ENCODE measurements at places on chromosomes 1 and 21. TPM values are rescaled to one million over a fixed set of nuclear protein-coding genes. Genes with fewer than 3 reads are reported as not detected.
A peak's percentile ranks its signal among the peaks of the same experiment; 100 is the strongest.

GRCh38 chr21:29710498-29710897, 229.3 kb downstream of the GRIK1 start:
- H3K4me1 ChIP-seq, result no peaks in the 10 kb centered on the region
- H3K36me3 ChIP-seq, result no peaks in the 10 kb centered on the region
- H3K27ac ChIP-seq, result no peak overlapping the region
- DNase-seq, result no peak
- H3K27me3 ChIP-seq, result peaks cover 7% of the 10 kb centered on the region

Gene CFAP57
- total RNA-seq, result 0.36 TPM

Gene PAQR6
- 10.4 TPM for total RNA-seq

GRCh38 chr1:99590578-99591209, 55.2 kb upstream of the PALMD start:
- no peak overlapping the region for H3K4me3 ChIP-seq
- DNase-seq, result no peak
- peaks cover 7% of the 10 kb centered on the region for H3K27me3 ChIP-seq
- H3K27ac ChIP-seq, result no peak overlapping the region
- no peaks in the 10 kb centered on the region for H3K4me1 ChIP-seq

DNA sequence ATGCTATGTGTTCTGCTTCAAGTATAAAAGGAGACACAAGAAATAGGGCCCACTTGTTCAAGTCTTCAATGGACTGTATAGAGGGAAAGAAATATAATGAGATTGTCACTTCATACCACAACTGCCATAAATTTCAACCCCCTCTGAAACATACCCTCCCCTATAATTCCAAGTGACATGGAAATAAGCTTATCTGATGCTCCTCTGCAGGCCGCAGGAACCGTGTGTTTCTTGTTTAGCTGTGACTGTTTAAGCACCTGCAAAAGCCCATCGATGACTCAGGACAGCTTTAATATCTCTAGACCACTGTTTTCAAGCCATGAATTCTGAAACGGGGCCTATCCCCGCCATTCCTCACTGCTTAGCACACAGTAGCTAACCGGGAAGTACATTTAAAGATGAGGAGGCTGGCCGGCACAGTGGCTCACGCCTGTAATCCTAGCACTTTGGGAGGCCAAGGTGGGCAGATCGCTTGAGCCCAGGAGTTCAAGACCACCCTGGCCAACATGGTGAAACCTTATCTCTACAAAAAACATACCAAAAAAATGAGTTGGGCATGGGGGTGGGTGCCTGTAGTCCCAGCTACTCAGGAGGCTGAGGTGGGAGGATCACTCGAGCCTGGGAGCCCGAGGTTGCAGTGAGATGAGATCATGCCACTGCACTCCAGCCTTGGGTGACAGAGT, 4.2 kb downstream of the HLCS start:
- H3K27ac ChIP-seq, result no peak overlapping the region
- peaks cover 6% of the 10 kb centered on the region for H3K36me3 ChIP-seq
- no peak for DNase-seq
- no peak overlapping the region for H3K4me3 ChIP-seq
- peaks cover 15% of the 10 kb centered on the region for H3K4me1 ChIP-seq

GRCh38 chr1:26602378-26602959, 72.9 kb downstream of the RPS6KA1 start:
- H3K27ac ChIP-seq, result no peak overlapping the region
- H3K36me3 ChIP-seq, result no peaks in the 10 kb centered on the region
- peak; percentile 62 for DNase-seq
- peaks cover 21% of the 10 kb centered on the region for H3K4me1 ChIP-seq
- H3K27me3 ChIP-seq, result no peaks in the 10 kb centered on the region
- no peak overlapping the region for H3K4me3 ChIP-seq

DNA sequence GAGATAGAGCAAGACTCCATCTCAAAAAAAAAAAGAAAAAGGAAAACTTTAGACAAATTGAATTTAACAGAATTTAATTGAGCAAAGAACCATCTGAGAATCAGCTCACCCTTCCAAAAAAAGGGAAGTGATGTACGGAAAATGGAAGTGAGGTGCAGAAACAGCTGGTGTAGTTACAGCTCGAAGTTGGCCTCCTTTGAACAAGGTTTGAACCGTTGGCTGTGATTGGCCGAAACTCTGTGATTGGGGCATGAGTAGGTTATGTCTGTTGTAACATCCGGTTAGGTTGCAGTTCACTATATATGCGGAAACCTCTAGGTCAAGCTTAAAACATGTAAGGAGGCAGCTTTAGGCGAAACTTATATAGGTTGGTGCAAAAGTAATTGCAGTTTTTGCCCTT, 97.9 kb upstream of the KIF26B start:
- H3K27ac ChIP-seq, result no peak overlapping the region
- H3K4me1 ChIP-seq, result peaks cover 12% of the 10 kb centered on the region
- no peak for DNase-seq
- no peaks in the 10 kb centered on the region for H3K36me3 ChIP-seq

- H3K27ac ChIP-seq, result peak overlapping the region; percentile 8
- H3K36me3 ChIP-seq, result peaks cover 9% of the 10 kb centered on the region
- peaks cover 9% of the 10 kb centered on the region for H3K4me1 ChIP-seq
- no peaks in the 10 kb centered on the region for H3K27me3 ChIP-seq
- H3K4me3 ChIP-seq, result no peak overlapping the region
- DNase-seq, result no peak
Measured at GRCh38 chr1:151881479-151881878, 27.8 kb downstream of the THEM4 start.

DNA sequence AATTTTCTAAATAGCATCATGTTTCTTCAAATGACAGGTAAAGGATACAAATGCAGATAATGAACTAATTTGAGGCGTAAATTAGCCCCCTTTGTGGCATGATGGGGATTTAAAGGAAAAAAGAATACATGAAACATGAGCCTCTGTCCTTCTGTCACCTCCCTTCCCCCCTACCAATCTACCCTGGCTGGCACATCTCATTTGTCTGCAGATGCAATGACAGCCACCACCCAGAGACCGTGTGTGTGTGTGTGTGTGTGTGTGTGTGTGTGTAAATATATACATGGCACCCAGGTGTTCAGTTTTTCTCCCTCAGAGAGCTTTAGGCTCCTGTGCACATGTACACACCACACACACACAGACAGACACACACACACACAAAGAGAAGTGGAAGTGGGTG, 451.1 kb downstream of the RWDD3 start:
- H3K4me3 ChIP-seq, result no peak overlapping the region
- no peaks in the 10 kb centered on the region for H3K4me1 ChIP-seq
- no peaks in the 10 kb centered on the region for H3K27me3 ChIP-seq
- peaks cover under 1% of the 10 kb centered on the region for H3K36me3 ChIP-seq
- no peak for DNase-seq

Gene LENEP
- total RNA-seq, result 2.3 TPM

DNA sequence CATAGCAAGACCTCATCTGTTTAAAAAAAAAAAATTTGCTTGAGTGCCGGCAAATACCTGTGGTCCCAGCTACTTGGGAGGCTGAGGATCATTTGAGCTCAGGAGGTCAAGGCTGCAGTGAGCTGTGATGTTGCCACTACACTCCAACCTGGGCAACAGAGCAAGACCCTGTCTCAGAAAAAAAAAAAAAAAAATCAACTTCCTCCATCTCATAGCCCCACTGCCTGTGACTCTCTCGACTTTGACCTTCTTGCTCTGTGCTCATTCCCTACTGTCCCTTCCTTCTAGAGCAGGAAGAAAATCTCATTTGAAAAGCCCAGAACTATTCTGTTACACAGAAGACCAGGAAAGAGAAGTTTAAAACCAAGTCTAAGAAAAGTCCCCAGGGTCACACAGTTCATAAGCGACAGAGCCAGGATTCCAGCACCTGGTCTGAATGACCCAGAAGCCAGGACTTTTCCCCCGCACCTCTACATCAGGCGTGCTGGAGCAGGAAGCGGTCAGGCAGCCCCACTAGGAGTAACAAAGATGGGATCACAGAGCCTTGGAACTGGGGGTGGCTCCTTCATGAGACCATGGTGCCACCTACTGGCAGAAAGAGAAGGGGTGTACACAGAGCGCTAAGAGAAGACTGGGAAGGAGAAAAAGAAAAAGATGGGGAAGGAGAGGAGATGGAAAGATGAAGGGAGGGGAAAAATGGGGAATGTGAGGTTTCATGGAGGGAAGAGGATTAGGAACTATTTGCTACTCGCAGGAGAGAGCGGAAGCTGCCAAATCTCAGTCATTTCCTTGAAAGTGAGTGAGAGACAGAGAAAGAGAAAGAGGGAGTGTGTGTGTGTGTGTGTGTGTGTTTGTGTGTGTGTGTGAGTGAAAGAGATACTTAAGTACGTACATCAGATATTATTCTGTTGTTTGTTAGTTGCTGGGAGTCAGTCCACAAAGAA, 3.1 kb upstream of the P3R3URF start:
- no peaks in the 10 kb centered on the region for H3K36me3 ChIP-seq
- H3K27me3 ChIP-seq, result no peaks in the 10 kb centered on the region
- DNase-seq, result peak; percentile 71
- H3K27ac ChIP-seq, result no peak overlapping the region

- H3K4me3 ChIP-seq, result no peak overlapping the region
- H3K36me3 ChIP-seq, result no peaks in the 10 kb centered on the region
- H3K4me1 ChIP-seq, result no peaks in the 10 kb centered on the region
- H3K27me3 ChIP-seq, result peaks cover 6% of the 10 kb centered on the region
Measured at GRCh38 chr1:99661780-99662179, 15.9 kb downstream of the PALMD start.

- no peak overlapping the region for H3K4me3 ChIP-seq
- no peak for DNase-seq
- H3K27me3 ChIP-seq, result no peaks in the 10 kb centered on the region
- no peaks in the 10 kb centered on the region for H3K36me3 ChIP-seq
- no peaks in the 10 kb centered on the region for H3K4me1 ChIP-seq
- no peak overlapping the region for H3K27ac ChIP-seq
Measured at GRCh38 chr1:225768662-225769426, 8.8 kb upstream of the SRP9 start.

DNA sequence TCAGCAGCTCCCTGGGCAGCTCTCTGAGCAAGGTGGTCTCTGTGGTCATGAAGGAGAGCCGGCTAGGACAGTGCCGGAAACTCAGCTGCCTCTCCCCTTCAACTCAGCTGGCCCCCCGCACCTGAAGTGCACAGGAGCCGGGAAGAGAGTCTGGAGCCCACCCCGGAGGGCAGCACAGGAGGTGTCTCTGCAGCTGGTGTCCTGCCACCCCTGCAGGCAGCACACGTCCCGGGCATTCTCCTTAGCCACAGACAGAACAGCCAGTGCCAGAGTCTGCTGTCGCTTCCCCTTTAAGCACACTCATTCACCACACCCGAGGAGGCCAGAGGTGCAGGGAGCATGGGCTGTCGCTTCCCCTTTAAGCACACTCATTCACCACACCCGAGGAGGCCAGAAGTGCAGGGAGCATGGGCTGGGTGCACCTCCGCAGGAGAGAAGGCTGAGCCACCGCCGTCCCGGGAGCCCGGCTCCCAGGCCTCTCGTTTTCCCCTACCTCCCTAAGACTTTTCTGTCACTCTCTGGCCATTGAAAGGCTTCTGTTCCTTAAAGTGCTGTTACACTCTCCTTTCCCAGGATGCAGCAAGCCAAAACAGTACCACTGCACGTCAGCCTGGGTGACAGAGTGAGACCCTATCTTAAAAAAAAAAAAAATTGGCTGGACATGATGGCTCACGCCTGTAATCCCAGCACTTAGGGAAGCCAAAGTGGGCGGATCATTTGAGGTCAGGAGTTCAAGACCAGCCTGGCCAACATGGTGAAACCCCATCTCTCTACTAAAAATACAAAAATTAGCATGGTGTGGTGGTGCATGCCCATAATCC, 16.9 kb upstream of the SAMD11 start:
- peaks cover 49% of the 10 kb centered on the region for H3K27me3 ChIP-seq
- no peaks in the 10 kb centered on the region for H3K36me3 ChIP-seq
- no peak for DNase-seq
- H3K27ac ChIP-seq, result no peak overlapping the region

Gene DIO1
- not detected for total RNA-seq

Gene SPRR4
- total RNA-seq, result not detected

DNA sequence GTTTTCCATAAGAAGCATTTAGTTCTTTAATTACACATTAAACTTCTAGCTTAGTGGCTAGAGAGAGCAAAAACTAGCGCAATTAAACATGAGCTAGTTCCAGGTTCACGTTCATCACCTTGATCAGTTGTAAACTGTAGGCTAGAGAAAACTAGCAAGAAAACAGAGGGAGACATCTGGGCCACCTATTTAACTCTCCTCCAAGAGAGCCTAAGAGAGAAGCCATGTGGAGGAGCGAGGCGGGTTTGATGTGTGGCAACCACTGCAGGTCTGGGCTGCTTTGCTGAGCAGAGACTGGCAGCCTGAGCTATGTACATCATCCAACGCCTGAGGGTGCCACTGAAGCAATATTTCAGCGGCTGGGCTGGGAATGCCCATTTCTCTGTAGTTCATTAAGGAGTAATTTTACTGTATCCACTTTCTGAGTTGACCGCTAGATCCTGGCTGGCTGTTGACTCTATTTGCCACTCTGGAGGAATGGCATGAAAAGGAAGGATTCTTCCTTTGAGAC, 252.9 kb downstream of the DYRK1A start:
- H3K27ac ChIP-seq, result no peak overlapping the region
- H3K27me3 ChIP-seq, result peaks cover 25% of the 10 kb centered on the region
- H3K4me3 ChIP-seq, result no peak overlapping the region
- no peaks in the 10 kb centered on the region for H3K4me1 ChIP-seq
- H3K36me3 ChIP-seq, result no peaks in the 10 kb centered on the region

DNA sequence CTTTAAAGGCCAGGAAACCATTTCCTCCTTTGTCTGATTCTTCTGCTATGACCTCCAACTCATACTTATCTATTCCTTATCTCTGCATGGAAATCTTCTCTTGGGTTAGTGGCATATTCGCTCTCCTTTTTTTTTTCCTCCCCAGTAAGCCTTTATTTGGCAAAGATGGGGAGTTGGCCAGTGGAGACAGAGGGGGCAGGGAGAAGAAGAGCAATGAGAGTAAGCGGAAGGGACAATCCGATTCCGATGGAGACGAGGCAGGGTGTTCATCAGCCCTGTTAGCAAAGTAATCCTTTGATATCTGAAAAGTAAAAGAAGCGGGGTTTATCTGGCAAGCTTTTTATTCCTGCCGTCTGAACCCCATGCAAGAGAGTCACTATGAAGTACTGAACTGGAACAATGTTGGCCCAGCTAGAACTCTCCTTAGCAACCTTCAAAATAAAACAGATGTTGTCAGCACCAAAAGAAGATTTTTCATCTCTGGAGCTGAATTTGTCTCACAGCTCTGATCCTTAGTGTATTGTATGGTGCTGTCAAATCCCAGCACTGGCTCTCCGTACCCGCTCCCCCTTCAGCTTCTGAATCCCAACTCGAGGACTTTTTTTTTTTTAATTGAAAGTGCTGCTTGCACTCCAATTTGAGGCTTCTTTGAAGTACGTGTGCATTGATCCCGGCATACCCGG, 40.9 kb downstream of the PTGFRN start:
- H3K36me3 ChIP-seq, result no peaks in the 10 kb centered on the region
- no peak overlapping the region for H3K4me3 ChIP-seq
- no peak overlapping the region for H3K27ac ChIP-seq
- peaks cover 3% of the 10 kb centered on the region for H3K4me1 ChIP-seq

Gene KCTD3
- 4.7 TPM for total RNA-seq

GRCh38 chr1:170857955-170858354, 77.4 kb upstream of the MROH9 start:
- peaks cover 7% of the 10 kb centered on the region for H3K27me3 ChIP-seq
- H3K4me3 ChIP-seq, result no peak overlapping the region
- H3K27ac ChIP-seq, result no peak overlapping the region
- no peaks in the 10 kb centered on the region for H3K36me3 ChIP-seq

Gene ANKRD45
- not detected for total RNA-seq

Gene CYP4A22
- not detected for total RNA-seq

Gene RGS8
- not detected for total RNA-seq
